ENCODE measurements at places on chromosomes 6 and 20.
A peak's percentile ranks its signal among the peaks of the same experiment; 100 is the strongest.

GRCh38 chr6:36964908-36965307 is 10.4 kb downstream of the PI16 start:
- DNase-seq, result no peak

DNA sequence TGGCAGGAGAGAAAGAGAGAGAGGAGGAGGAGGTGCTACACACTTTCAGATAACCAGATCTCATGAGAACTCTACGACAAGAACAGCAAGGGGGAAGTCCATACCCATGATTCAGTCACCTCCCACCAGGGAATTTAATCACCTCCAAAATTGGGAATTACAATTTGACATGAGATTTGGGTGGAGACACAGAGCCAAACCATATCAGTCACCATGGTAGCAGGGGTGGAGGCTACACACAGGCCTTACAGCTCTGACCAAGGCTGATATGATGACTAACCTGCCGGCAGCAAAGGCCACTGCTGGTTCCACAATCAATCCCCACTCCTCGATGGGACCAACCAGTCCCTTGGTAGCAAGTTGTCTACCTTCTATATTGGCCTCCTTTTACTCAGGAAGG is 13.6 kb upstream of the RBM24 start:
- DNase-seq, result no peak

DNA sequence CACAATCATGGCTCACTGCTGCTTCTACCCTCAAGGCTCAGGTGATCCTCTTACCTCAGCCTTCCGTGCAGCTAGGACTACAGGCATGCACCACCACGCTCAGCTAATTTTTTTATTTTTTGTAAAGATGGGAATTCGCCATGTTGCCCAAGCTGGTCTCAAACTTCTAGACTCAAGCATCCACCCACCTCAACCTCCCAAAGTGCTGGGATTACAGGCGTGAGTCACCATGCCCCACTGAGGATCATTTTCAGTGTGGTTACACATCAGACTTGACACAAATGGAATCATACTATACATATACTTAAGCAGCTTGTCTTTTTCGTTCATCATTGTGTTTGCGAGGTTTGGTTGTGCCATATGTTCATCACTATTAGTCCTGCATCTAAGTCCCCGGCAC is 26.6 kb downstream of the ZC3H12D start:
- DNase-seq, result no peak

DNA sequence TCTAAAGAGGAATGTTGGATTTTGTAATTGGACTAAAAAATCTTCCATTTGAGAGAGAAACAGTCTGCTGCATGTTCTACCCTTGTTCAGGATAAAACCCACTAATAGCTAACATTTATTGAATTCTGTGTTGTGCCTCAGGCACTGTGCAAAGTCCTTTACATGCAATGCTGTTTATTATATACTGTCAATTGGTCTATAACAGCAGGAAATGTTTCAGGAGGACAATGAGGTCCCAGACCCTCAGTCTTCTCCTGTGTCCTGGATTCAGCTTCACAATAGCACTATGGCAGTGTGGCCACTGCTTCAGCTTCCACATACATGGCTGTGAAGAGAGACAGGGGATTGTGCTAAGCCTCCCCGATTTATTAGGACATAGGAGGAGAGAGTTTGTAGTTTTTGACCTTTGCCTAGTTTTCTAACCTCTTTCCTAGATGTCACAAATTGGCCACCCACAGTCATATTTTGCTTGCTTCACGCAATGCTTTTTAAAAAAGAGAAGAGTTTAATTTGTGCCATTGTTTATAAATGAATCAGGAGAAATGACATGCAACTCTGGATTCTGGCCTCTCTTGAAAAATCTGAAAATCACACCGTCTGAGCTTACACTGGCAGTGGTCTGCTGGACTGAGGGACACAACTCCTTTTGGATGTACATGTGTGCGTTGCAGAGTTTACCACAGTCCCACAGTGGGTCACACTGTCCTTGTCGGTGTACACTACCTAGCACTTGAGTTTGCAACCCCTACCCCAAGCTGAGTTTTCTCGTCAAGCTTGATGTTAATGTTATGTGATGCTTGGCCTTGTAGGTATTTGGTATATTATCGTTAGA is 11.3 kb downstream of the PTPN1 start:
- DNase-seq, result no peak

DNA sequence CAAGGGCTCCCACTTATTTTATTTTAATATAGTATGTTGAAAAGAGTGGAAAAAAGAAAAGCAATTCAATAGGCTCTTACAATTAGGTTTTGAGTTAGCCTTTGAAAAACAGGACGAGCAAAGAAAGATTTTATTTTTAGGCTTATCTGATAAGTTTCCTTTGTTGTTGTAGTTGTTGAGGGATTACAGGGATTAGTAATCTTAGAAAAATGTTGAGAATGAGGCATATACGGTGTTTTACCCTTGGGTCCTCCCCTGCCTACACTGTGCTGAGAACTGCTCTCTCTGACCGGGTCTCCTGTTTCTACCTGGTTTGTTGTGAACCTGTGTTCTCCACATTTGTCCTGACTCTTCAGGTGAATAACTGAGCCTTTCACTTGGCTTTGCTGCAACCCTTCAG is 16.7 kb downstream of the TRAPPC3L start:
- no peak for DNase-seq

GRCh38 chr6:168374051-168374502 is 54.5 kb upstream of the DACT2 start:
- DNase-seq, result no peak

DNA sequence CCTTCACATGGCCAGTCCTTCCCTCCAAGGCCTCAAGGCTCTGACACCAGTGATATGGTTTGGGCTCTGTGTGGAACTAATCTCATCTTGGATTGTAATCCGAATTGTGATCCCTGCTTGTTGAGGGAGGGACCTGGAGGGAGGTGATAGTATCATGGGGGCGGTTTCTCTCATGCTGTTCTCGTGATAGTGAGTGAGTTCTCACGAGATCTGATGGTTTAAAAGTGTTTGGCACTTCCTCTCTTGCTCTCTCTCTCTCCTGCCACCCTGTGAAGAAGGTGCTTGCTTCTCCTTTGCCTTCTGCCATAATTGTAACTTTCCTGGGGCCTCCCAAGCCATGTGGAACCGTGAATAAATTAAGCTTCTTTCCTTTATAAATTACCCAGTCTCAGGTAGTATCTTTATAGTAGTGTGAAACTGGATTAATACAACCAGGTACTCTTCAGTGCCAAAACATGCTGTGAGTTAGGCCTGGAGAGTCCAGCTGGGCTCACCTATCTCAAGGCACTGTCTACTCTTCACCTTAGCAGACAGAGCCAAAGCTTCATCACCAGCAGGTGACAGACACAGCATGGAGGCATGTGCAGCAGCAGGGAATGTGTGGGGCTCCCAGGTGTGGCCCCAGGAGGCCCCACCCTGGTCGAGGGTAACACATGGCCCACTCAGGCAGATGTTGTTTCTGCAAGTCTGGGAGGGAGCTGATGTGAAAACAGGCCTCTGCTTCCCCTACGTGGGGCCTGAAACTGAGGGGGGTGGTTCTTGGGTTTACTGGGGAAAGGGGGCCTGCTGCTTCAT is 97.5 kb upstream of the CDYL start:
- no peak for DNase-seq

DNA sequence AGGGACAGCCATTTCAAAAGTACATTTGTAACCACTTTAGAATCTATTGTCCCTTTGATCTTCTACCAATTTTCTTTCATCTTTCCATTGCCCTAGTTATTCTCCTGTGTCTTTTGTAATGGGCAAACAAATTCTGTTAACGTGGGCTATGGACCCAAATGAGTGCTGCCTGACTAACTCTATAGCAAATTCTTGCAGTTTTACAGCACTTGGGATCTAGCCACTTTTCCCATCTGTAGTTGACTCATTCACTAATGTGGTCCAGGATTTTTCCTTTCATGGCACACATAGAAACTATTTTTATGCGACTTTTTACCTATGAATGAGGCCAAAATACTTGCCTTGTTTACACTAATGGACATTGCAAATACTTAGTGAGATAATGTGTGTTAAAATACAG is 52.0 kb downstream of the GRIK2 start:
- no peak for DNase-seq

DNA sequence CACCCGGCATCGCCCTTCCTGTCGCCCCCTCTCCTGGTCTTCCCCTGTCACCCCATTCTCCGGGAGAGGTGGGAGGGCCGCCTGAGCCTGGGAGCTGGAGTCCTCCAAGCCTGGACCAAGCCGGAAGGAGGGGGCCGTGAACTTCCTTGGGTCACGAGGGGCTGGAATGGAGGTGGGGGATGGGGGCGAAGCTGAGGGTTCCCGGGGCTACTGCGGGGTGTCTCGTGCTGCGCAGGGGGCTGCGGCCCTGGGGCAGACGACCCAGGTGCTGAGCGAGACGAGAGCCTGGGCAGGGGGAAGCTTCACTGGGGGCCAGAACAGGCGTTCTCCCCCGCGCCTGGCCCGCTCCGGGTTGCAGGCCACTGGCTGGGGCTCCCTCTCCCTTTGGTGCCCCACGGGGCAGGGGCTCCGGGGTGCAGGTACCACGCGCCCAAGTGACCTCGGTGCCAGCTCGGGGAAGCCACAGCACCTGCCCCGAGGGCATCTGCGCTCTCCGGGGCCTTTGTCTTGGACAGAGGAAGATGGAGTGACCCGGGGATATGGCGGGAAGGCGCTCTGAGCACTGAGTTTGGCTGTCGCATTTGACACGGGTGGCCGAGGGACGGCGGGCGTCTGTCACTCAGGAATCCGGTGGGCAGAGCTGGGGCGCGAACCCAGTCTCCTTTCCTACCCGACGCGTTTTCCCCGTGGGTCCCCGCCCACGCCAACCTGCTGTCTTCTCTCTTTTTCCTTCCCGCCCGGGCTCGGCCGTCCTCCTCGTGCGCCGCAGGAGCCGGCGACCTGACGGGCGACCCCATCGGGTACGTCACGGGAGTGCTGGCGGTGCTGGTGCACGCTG is 1.2 kb downstream of the SLC35D3 start:
- peak; percentile 14 for DNase-seq

GRCh38 chr20:16748308-16748900 is at the start of gene OTOR:
TSS of gene OTOR (plus strand) at chr20:16748358. CDS start at chr20:16748402, 44 bp downstream.
- no peak for DNase-seq

DNA sequence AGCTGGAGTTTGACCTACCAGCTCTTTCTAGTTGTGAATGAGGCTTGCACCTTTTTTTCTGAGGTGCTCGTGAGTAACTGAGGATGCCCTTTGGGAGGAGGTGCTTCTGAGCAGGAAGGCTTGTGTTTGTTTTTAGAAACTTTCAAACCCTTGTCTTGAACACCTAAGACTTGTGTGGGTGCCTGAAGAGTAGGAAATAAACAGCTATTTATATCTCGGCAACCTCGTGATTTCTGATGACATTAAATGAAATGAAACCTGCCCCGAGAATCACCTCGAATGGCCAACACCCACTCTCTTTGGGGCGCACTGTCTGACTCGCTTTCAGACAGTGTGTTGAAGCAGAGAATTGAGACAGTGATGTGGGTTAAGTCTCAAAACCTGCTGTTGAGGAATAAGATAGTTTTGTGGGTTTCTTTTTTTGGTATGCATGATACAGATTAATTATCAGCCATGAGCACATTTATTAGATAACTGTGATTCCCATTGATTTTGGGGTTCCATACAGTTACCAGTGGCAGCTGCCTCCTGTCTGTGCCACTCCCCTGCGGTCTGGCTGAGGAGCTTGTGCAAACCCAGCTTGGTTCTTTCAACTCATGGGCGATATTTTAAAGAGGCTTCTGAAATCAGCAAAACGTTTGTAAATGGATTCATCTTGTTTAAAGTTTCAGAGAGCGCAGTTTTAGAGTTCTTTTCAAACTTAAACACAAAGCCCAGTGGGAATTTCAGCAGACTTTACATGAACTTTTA is 8.4 kb downstream of the IRF4 start:
- peak; percentile 77 for DNase-seq

GRCh38 chr20:8132484-8133309 is 631 bp downstream of the PLCB1 start:
- peak; percentile 20 for DNase-seq

DNA sequence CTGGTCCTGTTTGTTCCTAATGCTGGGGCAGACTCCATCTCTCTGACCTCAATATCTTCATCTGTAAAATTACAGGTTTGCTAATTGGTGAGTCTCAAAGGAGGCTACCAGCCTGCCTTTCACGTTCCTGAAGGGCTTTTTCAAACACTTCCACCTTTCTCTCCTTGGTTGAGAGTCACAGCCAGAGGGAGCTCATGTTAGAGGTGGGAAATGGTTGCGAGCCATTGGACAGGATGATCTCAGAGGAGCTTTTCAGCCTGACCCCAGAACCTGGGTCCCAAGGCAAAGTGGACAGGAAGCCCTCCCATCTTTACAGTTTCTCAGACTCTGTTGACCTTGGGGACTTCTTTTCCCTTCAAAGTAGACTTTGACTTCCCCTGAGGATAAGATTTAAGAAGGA is 37.6 kb downstream of the NDUFAF5 start:
- DNase-seq, result no peak

GRCh38 chr20:18739751-18740166 is 73.8 kb upstream of the SCP2D1 start:
- no peak for DNase-seq

DNA sequence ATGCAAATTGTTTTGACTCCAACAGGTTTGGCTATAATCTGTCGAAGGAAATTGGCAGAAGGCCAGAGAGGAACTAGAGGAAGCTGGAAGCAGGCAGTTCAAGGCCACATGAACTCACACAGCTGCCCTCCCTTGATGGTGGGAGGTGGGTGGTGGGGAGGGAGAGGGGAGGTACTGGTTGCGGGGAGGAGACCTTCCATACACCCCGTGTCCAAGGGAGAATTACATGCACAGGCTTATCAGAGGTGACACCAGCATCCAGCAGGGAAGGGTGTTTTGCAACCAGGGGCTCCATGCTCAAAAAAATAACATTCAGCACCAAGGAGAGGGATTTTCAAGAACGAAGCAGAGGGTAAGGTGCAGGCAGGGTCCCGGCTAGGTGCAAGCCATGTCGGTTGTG is 9.1 kb downstream of the PRND start:
- no peak for DNase-seq

- DNase-seq, result no peak
These were observed 522.6 kb upstream of the MMS22L start for GRCh38 chr6:97805596-97805995.

- no peak for DNase-seq
These were observed 727.9 kb upstream of the MAN1A1 start for GRCh38 chr6:120077489-120077888.

DNA sequence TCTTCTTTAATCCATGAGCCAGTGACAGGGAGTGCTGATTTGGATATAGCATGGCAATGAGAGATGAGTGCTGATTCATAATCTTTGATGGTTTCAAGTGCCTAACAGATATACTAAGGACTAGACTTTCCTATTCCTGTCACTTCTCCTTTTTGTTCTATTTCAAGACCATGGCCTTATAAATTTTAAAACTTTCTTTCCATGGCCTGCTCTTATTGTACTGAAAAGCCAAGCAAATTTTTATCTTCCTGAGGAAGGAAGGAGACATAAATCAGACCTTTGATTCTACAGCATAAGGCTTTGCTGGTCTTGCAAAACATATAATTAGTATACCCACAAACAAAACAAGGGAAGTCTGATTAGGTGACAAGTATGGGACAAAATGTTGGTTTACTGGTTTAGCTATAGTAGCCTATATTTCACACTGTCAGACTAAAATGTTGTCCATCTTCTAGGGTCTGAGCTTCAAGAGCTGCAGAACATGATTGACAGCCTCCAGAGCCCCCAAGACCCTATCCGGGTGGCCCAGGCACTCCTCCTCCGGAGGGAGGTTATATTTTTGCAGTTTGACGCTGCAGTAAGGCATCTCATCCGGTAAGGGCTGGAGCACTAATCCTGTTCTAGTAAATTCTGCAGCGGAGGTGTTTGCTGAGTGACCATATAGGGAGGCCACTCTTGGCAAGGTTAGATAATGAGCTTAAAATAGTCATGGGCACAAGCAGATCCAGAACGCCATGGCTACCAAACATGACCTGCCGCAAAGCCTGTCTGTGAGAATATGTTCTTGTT is 82.3 kb downstream of the CD164 start:
- no peak for DNase-seq

GRCh38 chr6:47248446-47248845 is 61.3 kb downstream of the TNFRSF21 start:
- DNase-seq, result no peak

Data from stimulated activated naive CD8-positive, alpha-beta T cell treated with anti-CD3 and anti-CD28 coated beads, Interleukin-15, amount 100 ng/mL, for 72 hours (primary cell).